Right kidney (tissue), 9 donors: ENCODE measurements at places on chromosomes 7 and 10.

DNA sequence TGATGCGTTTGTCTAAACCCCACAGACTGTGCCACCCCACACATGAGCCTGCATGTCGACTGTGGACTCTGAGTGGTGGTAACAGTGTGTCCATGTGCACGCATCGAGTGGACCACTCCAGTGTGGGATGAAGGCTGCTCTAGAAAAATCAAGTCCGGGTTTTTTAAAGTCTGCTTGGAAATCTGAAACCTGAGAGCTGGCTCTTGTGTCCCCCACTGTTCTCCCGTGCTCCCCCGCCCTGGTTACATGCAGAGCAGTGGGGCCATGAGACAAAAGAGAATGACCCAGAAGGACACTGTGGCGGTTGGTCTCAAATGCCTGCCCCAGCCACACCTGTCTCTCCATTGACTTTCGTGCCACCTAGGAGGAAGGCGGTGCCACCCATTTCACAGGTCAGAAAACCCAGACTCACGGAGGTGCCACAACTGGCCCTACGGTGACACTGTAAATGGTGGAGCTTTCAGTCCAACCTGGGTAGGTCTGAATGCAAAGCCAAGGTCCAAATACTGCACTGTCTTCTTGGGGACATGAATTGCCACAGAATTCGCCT, 27.3 kb upstream of the PWWP2B start:
- DNase-seq = no peak

- no peak for DNase-seq
Measured at GRCh38 chr10:88194961-88195367, 331.5 kb downstream of the PTEN start.

- DNase-seq = no peak
Measured at GRCh38 chr10:78513330-78513729, 479.7 kb downstream of the RPS24 start.

DNA sequence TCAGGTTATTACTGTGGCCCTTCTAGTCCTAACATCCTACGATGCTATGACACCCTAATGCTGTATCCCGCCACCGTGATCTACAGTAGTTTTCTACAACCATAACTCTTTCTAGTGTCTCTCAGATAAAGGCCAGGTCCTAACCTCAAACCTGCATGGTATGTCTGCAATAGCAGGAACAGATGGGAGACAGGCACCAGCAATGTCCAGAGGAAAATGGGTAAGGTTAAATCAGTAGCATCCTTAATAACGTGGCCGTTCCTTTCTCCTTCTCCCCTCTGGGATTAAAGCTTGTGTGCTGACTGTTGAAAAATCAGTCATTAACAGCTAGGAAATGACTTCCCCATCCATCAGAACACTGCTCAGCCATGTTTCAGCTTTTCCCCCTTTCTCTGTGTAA, 321.9 kb upstream of the NPVF start:
- DNase-seq = no peak

GRCh38 chr10:33040436-33040835, 82.4 kb upstream of the ITGB1 start:
- no peak for DNase-seq

DNA sequence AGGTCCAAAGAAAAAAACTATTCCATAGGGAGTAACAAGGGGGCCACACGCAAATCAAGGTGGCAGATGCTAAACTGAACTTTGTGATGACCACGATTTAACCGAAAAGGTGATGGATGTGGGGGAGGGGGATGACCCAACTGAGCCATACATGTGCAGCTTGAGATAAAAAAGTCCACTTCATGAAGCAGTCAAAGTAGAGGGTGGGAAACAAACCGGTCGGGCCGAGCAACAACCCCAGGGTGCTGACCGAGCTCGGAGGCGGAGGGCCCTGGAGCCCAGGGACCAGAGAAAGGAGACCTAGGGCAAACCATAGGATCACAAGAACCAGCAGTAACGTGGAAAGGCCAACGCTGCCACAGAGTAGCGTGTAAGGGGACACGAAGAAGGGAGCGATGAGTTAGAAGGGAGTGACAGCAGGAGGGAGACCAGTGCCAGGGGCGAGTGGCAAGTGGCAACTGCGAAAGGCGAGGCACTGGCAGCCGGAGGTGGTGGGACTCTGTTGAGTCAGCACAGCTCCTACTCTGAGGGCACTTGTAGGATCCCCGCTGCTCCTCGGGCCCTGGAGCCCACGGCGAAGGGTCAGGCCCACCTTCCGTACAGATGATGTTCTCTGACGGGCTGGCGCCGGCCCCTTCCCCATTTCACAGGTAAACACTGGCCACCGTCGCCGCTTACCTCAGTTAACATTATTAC, 540 bp downstream of the SNX13 start:
- peak; percentile 90 for DNase-seq

- no peak for DNase-seq
Measured at GRCh38 chr7:103987451-103987850, 2.0 kb downstream of the RELN start.

GRCh38 chr7:121440857-121441503, 44.9 kb upstream of the FAM3C start:
- no peak for DNase-seq

- no peak for DNase-seq
Measured at GRCh38 chr7:114021135-114021534, 102.3 kb upstream of the PPP1R3A start.

DNA sequence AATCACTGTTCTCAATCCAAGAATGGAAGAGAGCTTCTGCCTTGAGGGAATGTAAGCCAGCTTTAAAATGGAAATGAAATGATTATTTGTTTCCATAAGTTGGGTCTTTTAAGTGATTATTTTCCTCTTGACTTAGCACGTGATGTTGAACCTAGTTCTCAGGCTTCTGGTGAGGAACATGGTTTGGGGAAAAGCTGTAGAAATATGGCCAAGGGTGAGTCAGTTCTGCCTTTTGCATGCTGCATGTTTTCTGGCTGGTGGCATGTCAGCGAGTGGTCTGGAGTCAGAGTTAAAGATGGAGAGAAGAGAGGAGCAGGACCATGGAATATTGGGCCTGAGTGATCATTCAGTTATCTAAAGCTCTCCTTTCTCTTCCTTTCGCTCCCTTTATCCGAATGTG, 54.0 kb downstream of the DNAH11 start:
- no peak for DNase-seq

GRCh38 chr10:93288679-93289634, 193.2 kb downstream of the MYOF start:
- peak; percentile 46 for DNase-seq

GRCh38 chr10:122249991-122250750, 20.9 kb upstream of the BTBD16 start:
- no peak for DNase-seq

DNA sequence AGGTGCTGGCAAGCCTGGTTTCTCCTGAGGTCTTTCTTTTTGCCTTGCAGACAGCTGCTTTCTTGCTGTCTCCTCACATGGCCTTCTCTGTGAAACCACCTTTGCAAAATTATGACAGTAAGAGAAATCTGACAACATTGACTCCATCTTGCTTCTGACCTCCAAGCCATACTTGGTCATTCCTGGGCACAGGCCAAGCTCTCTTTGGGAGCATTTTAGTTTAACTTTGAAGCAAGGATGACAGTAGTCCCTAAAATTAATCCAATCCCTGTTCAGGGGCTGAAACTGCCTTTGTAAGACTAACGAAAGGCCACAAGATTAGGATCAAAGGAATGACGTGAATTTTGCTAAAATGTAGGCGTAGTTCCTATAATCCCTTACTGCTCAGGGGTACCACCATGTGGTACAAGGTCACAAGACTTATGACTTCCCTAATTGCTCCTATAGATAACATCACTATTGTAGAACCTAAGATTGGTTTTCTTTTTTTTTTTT, 25.1 kb upstream of the NRBF2 start:
- no peak for DNase-seq

- DNase-seq = no peak
Measured at GRCh38 chr7:77727936-77728701, 31.9 kb downstream of the RSBN1L start.

DNA sequence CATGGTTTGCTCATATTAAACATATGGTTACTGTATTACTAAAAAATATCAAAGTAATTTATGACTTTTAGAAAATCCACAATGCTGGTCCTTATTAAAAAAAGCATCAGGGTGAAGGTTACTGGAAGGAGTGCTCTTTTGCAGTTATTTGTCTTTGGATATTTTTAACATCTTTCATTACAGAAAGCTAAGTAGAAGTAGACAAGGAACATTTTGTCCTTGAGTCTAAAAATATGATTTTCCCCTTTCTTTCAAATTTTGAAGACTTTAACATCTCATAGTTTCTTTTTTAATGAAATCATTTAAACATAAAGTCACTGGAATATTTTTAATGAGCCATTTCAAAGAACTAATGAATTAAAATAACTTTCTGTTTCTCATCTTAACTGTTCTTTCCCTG, 110.1 kb upstream of the TNS3 start:
- no peak for DNase-seq

- DNase-seq = no peak
Measured at GRCh38 chr10:51696251-51696650, 3.1 kb downstream of the CSTF2T start.

DNA sequence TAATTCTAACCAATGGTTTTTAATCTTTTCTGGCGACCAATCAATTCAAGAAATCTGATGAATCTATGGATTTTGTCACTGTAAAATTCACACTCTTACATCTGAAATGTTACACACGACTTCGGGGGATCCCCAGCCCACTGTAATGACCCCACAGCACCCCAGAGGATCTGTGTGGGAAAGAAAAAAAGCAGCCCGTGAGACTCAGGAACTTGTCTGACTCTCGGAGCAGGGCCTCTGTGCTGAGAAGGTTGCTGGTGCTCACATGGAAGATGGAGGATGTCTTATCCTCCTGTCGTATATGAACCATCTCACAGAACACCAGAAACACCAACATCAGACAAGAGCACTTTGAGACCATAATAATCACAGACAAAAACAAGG, 228.4 kb upstream of the INHBA start:
- no peak for DNase-seq

GRCh38 chr10:133451346-133451745, 2.4 kb upstream of the SCART1 start:
- no peak for DNase-seq

DNA sequence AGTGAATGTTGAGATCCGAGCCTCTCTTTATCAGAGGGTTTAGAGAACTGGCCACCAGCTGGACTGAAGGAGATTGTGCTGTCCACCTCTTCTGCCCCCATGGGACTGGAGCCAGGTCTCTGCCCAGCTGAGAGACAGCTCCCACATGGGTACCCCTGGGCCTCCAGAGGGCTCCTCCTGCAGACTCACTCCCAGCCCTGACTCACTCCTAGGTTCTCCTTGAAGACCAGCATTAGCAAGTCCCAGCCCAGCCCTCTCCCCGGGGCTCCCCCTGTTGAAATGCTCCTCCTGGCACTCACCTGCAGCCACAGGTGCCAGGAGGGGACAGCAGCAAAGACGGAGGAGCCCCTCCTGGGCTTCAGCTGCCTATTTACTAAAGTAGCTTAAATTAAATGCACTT, 126.9 kb downstream of the CXCL12 start:
- DNase-seq = no peak

DNA sequence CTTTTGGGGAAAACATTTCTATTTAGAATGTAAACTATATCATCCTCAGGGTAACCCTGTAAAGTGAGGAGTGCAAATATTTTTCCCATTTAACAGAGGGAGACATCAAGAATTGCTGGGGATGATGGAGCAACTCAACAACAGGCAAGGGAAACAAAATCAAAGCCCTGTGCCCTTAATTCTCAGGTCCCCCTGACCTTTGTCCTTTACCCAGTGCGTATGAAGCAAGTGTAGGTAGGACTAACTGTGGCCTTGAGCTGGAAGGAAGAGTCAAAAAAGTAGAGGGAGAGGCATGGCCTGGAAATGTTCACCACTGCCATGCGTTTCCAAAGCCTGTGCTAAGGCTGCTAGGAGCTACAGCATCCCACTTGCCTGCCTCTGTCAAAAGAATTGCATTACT, 896.9 kb downstream of the LRMDA start:
- DNase-seq = no peak

DNA sequence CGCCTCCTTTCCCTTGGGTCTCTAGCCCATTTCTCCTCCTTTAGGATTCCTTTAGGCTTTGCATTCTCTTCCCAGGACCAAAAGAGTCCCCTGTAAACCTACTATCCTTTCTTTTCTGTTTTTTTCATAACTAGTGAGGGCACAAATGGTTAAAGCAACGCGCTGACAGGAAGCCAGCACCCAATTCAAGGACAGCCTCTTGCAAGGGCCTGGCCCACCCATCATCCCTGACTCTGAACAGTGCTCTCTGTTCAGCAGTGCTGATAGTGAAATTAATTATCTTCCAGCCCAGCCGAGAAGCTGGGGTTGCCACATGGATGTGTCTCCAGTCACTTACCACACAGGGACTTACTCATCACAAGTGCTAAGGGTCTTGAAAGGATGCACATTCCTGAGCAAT, 38.3 kb upstream of the RNF32 start:
- DNase-seq = no peak

DNA sequence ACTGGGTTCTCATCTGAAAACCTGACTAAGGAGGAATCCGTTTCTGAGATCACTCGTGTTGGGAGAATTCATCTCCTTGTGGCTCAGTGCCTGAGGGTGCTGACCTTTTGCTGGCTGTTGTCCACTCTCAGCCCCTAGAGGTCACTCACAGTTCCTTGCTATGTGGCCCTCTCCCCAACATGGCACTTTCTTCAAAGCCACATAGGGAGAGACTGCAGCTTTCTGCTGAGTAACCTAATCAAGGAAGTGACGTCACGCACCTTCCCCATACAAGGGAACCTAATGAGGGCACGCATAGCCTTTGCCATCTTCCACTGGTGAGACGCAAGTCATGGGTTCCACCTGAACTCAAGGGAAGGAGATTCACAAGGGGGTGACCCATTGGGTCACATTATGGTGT, 23.2 kb downstream of the STEAP1B start:
- DNase-seq = no peak

- no peak for DNase-seq
Measured at GRCh38 chr10:113409175-113409574, 143.7 kb upstream of the HABP2 start.

DNA sequence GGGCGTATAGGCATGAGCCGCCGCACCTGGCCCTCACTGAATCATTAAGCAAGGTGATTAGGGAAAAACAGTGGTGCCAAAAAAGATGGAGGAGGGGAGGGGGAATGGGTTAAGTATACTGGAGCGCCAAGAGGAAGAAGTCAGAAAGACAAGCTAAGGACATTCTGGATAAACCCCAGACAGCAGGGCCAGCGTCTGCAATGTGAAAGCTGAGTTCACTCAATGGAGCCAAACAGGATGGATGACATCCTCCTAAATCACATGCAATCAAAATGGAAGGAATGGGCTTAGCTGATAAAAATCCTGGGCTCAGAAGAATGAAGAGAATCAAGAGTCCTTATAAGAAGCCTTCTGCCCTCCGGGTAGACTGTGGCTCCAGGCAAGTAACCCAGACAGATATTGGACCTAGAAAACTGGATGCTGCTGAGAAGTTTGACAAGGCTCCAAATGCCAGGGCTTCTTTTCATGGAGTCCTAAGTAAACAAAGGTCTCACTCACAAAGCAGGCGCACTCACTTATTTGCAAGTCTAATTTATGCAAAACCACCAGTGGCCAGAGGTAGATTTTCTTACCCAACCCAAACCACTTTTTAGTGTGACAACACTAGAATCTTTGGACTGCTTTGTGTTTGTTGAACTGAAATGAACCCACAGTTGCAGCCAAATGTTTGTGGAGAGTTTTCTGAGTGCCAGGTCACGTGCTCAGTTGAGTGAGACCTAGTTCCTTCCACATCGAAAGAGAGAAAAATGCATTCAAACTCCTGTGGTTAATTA, 519.1 kb upstream of the AUTS2 start:
- no peak for DNase-seq

- no peak for DNase-seq
Measured at GRCh38 chr10:131821378-131822012, 79.3 kb upstream of the PPP2R2D start.

GRCh38 chr10:5893321-5893720, 3.3 kb downstream of the FBH1 start:
- no peak for DNase-seq
